ENCODE measurements at places on chromosomes 13 and 19. TPM values are rescaled to one million over a fixed set of nuclear protein-coding genes. Genes with fewer than 3 reads are reported as not detected.

Gene IGFL1
- total RNA-seq, result 1.9 TPM

Gene SPRED3
- total RNA-seq, result 2.1 TPM

- no peak for DNase-seq
Measured at GRCh38 chr13:100808330-100809128, 133.9 kb upstream of the TMTC4 start.

Gene TMTC4
- 17.8 TPM for total RNA-seq

DNA sequence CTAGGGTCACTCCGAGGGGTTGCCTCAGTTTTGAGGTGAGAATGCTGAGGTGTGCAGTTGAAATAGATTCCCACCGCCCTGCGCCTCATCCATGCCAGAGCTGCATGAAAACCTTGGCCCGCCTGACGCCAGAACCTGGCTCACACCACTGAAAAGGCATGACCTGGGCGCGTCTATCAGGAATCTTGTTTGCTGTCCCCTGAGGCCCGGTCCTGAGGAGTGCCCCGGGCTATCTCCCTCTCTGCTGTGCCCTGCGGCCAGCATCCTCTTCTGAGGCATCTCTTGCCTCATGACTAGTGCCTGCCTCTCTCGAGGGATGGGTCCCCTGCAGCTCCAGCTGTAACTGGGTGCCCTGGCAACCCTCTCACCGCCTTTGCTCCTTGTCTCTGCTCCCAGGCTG, 28.1 kb downstream of the SMARCA4 start:
- no peak for DNase-seq

Gene BCKDHA
- 19.8 TPM for total RNA-seq

DNA sequence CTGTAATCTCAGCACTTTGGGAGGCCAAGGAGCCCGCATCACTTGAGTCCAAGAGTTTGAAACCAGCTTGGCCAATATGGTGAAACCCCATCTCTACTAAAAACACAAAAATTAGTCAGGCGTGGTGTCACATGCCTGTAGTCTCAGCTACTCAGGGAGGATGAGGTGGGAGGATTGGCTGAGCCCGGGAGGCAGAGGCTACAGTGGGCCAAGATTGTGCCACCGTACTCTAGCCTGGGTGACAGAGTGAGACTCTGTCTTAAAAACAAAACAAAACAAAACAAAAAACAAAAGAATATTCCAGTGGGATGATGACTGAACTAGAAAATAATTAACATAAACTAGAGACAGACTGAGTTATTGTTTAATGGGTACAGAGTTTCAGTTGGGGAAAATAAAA, 81.7 kb upstream of the ABCC4 start:
- DNase-seq, result no peak
